ENCODE measurements at places on chromosomes 2 and 18.

DNA sequence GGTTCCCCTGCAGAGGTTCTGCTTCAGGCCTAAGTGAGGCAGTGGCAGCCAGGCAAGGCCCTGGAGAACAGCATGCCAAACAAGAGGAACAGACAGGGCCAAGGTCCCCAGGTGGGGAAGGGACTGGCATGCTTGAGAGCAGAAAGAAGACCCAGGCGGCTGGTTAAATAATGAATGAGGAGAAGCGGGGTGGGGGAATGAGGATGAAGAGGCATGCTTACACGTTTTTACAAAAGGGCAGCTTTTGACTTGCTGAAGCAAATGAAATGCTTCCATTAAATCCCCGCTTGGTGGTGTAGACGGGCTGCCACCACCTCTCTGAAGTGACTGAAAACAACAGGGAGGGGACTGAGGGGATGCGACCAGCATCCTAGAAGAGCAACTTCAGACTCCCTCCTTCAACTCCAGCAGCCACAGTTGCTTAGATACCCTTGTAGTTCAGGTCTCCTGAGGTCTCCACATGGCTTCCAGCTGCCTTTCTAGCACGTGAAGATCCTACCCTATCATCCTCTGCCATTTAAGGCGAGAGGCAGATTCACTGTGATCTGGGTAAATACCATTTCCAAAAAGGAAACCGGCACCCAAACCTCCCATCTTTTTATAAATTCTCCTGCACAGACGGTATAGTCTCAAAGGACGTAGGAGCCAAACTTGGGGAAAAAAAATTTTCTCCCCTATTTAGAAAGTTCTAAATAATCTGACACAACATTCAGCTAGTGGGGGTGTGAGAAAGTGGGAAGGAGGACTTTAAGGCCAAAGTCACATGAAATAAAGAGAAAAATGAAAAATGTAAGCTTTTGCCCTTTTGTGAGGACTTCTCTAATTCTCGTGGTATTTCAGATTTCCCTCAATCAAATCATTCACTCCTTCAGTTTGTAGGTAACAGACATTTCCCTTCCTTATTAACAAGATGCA, 65.6 kb downstream of the CACNB4 start:
- DNase-seq, result no peak

DNA sequence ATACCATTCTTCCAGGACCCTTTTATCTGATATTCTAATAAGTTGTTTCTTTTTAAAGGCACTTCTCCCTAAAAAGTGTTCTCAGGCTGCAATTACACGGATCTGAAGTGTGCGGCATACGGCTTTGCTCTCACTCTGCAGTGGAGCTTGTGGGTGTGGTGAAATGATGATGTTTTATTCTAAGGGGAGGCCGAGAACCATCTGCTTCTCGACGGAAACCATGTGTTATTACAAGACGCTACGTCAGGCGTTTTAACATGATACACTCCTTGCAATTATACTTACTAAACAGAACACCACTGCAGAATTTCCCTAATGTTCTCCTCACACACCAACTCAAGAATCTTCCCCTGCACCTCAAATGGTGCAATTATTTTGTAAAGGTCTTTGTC, 34.9 kb upstream of the CTDP1 start:
- no peak for DNase-seq

DNA sequence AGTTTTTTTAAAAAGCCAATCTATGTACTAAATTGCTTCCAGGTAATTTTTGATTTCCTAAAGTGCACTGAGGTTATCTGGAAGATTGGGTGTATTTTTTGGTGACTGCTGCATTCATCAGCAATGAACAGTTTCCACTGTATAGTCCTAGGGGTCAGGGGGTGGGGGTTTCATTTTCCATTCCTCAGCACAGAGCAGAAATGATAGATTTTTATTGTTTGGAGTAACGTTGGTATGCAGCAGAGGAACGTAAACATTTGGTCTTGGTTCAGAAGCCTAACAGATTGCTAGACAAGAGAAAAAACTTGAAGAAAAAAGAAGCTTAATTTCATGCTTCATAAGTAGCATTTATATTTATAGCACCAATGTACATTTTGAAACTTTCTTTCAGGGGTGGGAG, 54.9 kb downstream of the ZCCHC2 start:
- no peak for DNase-seq

DNA sequence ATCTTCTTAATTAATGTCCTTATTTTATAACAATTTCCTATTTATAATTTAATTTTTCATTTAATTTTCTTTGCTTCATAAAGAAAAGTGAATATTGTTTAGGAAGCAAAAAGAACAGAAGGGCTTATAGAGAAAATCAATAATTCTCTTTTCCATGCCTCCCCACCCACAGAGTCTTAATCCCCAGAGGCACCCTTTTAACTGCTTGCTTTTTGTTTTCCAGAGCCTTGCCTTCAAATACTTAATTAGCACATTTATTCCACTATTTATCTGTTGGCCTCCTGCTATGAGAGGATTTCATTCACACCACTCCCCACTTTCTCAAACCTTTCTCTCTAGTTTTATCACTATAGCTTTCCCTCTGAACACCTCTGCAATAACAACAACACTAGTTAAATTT, 373.6 kb downstream of the MBD2 start:
- DNase-seq, result no peak

DNA sequence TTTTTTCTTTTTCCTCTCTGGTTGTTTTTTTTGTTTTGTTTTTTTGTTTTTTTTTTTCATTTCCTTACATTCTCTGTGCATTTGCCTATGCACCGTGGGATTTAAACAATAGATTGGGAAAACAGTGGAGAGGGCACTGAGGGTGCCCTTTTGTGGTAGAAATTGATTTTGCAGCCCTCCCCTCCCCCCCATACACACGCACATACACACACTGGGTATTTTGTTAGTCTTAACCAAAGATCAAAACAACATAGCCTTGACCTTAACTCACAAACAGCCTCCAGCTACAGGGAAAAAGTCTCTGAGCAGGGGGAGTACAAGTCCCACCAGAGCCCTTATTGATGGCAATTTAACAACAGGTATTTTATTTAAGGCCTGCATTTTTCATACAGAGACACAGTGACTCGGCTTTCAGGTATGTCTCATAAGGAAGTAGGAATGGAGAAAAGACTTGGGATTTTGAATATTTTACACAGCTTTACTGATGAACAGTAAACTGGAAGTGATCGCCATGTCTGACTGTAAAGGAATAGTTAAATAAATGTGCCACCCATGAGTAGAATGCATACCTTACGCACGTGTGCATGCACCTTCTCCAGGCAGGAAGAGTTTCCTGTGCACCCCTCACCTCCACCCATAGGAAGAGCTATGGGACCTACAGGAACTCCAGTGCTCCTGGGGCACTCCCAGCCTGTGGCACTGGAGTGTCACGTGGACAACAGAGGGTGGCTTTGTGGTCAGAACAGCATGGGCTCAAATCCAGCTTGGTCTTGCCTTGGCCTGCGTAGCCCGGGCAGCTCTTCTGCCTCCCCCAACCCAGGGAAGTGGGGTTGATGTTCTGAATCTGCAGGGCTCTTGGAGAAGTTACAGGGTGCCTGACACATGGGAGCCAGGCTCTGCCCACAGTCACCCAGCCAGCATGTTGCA, 266.4 kb downstream of the ANAPC1 start:
- no peak for DNase-seq

DNA sequence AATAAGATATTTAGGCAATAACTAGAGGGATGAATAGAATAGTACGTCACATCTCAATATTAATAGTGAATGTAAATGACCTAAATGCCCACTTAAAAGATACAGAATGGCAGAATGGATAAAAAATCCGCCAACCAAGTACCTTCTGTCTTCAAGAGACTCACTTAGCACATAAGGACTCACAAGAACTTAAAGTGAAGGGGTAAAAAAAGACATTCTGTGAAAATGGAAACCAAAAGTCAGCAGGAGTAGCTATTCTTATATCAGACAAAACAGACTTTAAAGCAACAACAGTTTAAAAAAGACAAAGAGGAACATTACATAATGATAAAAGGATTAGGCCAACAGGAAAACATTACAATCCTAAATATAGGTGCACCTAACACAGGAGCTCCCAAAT, 56.7 kb upstream of the DSC1 start:
- no peak for DNase-seq

DNA sequence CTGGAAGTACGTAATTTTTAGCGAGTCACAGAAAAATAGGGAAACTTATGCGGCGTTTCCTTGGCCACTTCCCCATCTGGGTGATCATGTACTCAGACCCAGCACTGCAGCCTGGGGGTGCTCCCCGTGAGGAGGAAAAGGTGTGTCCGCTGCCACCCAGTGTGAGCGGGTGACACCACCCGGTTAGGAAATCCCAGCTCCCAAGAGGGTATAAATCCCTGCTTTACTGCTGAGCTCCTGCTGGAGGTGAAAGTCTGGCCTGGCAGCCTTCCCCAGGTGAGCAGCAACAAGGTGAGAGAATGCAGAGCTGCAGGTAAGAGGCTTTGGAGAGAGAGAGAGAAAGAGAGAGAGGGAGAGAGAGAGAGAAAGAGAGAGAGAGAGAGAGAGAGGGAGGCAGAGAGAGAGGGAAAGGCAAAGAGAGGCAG, at the start of gene IL1R2:
Gene IL1R2 (plus strand): TSS at position 240 of the 425 bp plus-strand sequence. CDS start 16,616 bp downstream, outside the sequence.
- DNase-seq, result no peak

GRCh38 chr2:234444893-234445292, 52.0 kb downstream of the ARL4C start:
- DNase-seq, result no peak

- no peak for DNase-seq
Observed at GRCh38 chr2:145040433-145040832, 520.5 kb upstream of the ZEB2 start.

- peak; percentile 68 for DNase-seq
Observed at GRCh38 chr2:95376311-95377215, 25.9 kb upstream of the FAHD2A start.

GRCh38 chr2:136638193-136638592, 127.2 kb upstream of the THSD7B start:
- no peak for DNase-seq

- no peak for DNase-seq
Observed at GRCh38 chr2:112640800-112641675, 4.7 kb upstream of the SLC20A1 start.

DNA sequence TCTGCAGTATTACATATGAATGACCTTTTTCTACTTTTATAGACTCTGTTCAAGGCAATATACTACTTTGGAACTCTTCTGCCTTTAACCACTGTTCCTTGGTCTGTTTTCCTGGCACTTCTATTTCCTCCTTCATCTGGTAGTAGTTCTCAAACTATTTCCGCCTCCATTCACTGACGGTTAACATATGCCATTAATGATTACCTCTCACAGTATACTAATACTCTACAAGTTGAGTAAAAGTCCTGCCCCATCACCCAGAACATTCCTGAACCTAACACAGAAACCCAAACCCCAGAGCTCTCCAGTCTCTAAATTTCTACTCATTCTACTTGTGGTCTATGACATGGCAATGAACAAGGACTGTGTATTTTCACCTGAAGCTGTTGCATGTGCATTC, 4.5 kb downstream of the GFPT1 start:
- DNase-seq, result no peak
